ENCODE measurements at places on chromosomes 6 and 20.

GRCh38 chr20:5155404-5155803 is 28.6 kb downstream of the CDS2 start:
- no peak for DNase-seq

DNA sequence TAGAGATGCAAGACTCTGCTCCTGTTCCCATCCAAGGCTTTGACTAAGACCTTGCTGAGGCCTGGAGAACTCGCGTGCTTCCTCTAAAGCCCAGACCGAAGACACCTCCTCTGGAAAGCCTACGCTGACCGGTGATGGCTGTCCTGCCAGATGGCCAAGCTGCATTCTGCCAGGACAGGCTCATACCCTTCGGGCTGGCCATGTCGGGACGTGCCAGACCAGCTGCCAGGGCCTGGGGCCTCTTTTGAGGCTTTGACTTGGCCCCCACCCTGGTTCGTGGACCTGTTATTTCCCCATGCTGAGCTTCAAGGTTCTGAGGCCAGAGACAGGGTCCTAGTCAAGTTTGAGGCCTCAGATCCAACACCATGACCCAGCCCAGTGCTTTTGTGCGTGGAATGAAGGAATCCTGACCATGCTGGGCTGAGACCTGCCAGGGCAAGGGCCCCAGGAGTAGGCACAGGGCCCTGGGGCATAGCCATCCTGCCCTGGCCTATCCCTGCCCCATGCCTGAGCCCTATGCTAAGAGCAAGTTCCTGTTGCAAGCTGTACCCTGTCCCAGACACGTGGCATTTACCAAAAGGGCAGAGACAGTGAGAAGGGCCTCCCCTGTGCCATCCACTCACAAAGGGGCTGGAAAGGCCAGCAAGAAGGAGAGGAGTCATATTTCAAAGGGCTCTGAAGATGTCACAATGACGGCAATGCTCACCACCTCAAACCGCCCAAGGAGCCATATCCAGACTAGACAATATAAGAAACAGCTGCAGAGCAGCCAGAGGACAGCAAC is 42.8 kb downstream of the MRPL14 start:
- DNase-seq: no peak

DNA sequence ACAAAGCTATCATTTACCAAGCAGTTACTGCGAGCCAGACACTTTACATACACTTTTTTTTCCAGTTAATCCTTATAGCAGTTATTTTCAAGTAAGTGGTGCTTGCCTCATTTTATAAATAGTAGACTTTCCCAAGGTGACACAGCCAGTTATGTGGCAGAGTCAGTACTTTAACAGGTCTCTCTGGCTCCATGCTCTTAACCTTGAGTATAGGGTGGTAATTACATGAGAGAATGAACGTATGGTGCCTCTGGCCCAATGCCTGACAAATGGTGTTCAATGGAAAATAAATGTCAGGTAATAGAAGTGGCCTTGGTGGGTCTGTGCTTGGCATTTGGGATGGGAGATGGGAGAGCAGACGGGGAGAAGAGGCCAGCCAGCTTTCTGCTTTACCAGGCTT is 316.3 kb downstream of the SLC35F1 start:
- no peak for DNase-seq

GRCh38 chr20:2385496-2385895 is 4.8 kb downstream of the TGM6 start:
- DNase-seq: no peak

- DNase-seq: peak; percentile 41
These were observed 955.2 kb upstream of the EYS start for GRCh38 chr6:66662196-66662595.

GRCh38 chr6:9520417-9521151 is 894.3 kb downstream of the TFAP2A start:
- DNase-seq: no peak

DNA sequence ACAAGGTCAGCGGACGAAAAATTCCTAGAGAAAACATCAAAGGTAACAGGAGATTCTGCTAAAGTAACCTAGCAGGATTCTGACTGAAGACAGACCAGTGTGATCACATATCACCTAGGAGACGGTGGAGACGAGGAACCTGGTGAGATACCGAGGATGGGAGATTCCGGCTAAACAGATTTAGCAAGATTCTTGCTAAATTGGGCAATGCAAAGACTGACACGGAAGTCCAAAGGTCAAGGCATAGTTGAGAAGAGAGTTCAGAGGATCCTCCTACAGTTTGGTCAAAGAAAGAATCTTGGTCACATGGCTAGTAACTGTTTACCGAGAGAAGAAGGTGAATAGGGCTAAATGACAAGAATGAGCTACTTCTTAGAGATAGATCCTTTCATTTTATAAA is 61.1 kb downstream of the TMEM170B start:
- no peak for DNase-seq

- peak; percentile 74 for DNase-seq
These were observed 620.0 kb downstream of the PKHD1 start for GRCh38 chr6:51467231-51467952.

- DNase-seq: no peak
These were observed 102.6 kb downstream of the CDC5L start for GRCh38 chr6:44489910-44490604.

DNA sequence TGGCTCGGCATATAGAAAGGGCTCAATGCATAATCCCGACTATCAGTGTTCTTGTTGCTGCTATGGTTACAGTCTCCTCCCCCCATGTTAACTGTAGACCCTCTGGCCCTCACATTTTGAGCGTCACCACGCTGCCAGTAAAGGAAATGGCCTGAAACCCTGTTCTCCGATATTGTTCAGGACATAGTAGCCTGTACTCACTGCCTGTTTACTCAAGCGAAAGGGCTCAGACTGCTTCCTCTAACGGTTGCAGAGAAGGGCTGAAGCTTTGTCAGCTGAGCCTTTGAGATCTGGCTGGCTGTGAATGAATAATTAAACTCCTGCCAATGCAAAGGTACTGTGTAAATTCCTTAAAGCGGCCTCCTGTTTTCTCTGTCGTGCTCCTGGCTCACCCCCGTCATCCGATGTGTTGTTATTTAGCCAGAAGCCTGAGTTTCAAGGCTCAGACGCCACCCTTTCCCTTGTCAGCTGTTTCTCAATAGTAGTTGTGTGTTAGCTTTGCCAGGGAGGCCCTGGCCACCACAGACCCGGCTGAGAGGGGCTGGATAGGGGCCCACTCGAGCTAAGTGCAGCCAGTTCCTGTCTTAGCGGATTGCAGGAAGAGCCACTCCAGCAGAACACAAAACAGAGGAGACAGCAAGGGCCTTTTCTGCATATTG is 31.2 kb upstream of the RALGAPA2 start:
- no peak for DNase-seq

GRCh38 chr6:35302604-35303241 is 5.1 kb downstream of the DEF6 start:
- DNase-seq: no peak

DNA sequence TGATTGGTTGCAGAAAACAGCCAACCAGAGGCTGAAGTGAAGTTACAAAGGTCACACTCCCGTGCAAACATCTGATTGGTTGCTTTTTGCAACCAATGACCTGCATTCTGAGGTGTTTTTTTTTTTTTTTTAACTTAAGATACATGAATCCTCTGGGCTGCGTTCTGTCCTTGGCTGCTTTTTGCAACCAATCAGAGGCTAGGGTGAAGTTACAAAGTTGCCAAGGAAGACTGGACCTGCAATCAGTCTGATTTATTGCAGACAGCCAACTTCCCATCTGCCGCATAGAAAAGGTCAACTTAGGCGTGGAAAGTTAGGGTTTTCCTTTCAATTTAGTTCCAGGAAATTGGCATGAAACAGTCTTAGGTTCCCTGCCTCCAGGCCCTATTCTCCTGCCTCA is 292.9 kb downstream of the PLCB1 start:
- DNase-seq: no peak

DNA sequence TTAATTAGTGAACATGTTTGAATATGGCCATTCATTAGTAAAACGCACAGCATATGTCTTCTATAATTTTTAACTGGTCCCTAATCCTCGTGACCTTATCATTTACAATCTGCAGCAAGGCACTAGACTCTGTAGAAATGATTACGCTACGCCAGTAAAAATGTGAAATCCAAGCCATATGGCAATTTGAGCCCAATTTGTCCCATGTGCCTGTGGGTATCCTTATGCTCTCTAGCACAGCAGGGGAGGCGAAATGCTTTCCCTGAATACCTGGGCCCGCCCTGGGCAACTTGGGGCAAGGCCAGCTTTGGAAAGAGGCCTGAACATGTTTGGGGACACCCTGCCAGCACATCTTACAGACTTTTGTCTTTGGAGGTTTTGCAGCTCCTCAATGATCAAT is 122.7 kb upstream of the AGPAT4 start:
- no peak for DNase-seq

DNA sequence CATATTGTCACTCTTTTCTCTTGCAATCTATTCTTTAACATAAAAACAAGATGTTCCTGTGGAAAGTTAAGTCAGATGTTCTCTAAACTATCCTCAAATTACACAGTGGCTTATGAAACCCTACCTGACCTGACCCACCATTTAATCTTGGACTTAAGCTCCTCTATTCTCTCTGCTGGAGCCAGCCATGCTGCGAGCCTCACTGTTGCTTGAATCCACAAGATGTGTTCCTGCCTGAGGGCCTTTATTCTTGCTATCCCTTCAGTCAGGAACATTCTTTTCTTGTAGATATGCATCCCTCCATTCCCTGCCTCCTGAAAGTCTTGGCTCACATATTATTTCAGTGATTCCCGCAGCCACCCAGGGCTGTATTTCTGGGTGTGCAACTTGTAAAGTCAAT is 283.2 kb downstream of the EPHA7 start:
- no peak for DNase-seq

- no peak for DNase-seq
These were observed 48.5 kb upstream of the NT5E start for GRCh38 chr6:85401186-85402021.

GRCh38 chr6:90605749-90606340 is 19.0 kb upstream of the MAP3K7 start:
- no peak for DNase-seq

GRCh38 chr6:120083186-120083585 is 733.6 kb upstream of the MAN1A1 start:
- DNase-seq: no peak

GRCh38 chr20:63293871-63294535 is 1.0 kb downstream of the COL20A1 start:
- DNase-seq: no peak

DNA sequence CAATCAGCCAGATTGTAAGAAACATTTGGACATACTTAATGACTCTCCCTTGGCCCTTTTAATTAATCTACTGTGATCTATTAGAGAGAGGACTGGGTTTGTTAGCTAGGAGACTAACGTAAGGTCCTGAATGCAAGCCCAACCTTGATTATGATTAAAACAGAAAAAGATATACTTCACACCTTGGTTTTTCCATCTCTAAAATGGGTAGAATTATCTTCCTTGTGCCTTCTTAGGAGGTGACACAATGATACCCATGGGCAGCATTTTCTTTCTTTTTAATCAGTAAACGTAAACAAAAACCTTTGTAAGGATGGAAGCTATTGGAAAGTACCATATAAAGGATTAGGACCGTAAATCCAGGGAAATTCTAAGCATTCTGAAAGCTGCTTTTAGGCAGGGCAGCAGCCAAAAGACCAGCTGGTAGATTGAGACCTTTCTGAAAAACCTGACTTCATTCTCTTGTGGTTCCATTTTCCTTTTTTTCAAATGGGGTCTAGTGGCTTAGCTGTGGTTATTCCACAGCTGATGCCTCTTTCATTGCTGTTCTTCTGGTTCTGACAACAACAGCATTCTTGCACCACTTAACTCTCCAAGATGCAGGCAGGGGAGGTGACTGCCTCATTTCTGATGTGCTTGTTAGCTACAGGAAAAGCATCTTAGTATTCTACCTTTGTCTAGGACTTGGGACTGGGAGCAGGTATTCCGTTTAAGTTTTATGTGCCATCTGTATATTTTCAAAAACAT is 27.4 kb downstream of the RREB1 start:
- DNase-seq: no peak

DNA sequence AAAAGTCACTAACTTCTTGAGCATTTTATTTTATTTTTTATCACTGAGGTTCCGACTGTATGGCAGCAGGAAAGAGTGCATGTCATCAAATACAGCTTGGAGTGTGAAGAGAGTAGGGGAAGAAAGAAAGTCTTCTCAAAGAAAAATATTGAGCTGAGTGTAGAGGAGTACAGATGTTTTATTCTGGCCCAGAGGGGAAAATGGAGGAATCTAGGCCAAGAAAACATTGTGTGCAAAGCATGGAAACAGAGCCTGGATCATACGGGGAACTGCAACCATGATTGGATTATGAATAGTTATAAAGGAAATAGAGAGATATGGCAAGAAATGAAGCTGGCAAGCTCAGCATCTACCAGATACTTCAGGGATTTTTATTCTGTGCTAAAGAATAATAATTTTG is 104.2 kb upstream of the SCGN start:
- DNase-seq: no peak

GRCh38 chr20:60024801-60025200 is 66.6 kb downstream of the CDH26 start:
- no peak for DNase-seq

- peak; percentile 46 for DNase-seq
These were observed 45.3 kb upstream of the SMIM8 start for GRCh38 chr6:87277123-87277522.

- no peak for DNase-seq
These were observed 727.4 kb upstream of the CITED2 start for GRCh38 chr6:140101818-140102217.

GRCh38 chr20:33563788-33564187 is 73.9 kb downstream of the CBFA2T2 start:
- peak; percentile 60 for DNase-seq

DNA sequence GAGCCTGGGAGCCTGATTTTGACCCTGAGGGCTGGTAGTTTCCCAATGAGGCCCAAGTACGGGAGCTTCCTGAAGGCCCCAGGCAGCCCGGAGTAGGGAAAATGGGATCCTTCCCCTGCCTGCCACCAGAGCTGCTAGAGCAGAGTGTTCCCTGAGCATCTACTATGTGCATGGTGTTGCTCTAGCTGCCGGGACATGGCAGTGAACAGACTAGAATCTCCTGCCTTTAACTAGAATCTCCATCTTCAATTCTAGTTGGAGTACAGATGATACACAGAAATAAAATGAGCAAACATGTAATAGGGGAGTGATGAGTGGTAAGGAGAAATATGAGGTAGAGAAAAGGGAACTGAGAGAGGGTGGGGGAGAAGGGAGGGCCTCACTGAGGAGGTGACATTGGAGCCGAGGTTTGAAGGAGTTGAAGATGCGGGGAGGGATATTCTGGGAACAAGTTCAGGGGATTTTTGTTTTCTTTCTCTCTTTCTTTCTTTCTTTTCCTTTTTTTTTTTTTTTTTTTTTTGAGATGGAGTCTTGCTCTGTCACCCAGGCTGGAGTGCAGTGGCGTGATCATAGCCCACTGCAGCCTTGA is 18.5 kb downstream of the VSTM2L start:
- DNase-seq: no peak

DNA sequence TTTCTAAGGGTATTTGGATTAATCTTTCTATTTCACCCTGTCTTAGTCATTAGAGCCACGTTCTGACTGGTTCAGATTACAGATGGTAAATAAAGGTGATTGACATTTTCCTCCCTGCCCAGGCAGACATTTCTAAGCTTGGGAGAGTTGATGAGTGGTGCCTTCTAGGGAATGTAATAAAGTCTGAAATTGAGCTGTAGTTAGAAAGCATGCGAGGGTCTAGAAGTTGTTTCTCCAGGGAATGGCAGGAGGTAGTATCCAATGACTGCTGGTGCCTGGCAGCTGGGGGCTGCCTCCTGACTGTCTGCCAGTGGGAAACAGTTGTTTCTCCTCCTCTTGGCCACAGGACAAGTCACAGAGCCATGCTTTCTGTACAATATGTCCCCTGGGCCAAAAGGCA is 14.6 kb downstream of the EDN3 start:
- DNase-seq: no peak
